Large intestine (tissue), 12 donors: ENCODE measurements at places on chromosomes 5 and 9.

DNA sequence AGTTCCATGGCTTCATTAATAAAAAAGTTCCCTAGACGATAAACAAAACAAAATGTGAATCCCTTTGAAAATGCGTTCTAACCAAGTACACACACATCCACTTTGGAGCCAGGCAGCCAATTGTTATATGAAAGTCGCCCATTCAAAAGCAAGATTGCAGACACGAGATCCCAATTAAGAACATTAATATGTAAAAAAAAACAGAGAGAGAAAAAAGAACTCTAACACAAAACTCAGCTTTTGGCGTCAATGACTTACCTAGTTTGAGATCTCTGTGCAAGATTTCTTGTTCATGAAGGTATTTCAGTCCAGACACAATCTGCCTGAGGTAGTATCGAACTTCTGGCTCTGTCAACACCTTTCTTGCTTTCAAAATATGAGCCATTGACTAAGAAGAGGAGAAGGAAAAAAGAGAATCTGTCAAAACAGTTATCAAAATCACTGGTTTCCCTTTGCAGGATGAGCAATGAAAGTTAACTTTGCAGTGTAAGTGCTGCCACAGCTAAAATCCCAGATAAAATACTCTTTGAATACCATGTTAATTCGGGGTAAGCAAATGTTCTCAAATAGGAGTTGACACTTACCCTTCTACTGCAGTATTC is 1.6 kb downstream of the PLK2 start:
- DNase-seq: no peak

GRCh38 chr9:136329211-136329627 is 1.9 kb downstream of the GPSM1 start:
- DNase-seq: no peak

- no peak for DNase-seq
Measured at GRCh38 chr5:96385538-96385937, 47.5 kb downstream of the PCSK1 start.

DNA sequence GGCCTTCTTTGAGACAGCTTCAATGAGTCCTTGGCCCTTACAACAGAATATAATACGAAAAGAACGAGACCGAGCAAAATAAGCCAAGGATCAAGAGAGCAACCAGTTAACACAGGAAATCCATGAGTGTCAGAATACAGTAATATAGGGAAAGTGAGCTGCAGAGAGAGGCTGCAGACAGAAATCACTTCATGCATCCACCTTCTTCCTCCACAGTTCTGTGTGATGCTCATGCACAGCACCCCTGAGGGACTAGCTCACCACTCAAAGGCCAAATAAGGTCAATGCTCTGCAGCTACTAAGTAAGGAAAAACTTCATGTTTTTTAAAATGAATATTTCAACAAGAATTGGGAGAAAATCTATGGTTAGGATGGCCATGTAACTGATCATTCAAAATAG is 257.1 kb downstream of the MCTP1 start:
- no peak for DNase-seq

DNA sequence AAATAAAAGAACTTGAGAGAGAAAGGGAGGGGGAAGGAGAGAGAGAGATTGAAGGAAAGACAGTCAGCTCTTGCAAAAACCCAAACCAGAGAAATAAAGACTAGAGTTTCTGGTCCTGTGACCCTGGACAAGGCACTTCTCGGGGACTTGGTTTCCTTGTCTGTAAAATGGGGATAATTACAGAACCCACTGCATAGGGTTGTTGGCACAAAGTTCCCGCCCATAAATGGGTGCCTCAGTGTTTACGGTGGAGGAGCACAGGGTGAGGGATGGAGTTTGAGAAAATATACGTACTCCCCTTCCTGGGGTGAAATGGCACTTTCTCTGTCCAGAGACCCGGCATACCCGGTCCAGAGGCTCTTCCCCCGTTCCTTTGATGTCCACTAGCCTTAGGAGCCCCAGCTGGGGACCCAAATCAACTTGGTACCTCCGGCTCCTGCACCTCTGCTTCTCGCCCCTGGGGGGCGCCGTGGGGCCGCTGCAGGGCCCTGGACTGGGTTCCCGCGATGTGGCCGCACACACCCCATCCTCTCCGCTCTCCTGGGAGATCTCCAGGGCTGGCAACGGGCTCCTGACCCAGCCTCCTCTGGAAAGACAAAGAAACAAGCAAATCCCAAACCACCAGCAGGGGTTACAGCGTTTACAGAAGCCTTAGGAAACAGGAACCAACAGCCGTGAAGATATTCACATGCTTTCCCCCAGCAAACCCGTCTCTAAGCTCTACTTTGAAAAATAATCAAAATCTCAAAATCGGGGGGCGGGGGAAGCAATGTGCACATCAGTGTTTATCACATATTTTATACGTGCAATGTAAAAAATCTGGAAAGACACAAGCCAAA is 26.3 kb downstream of the PTGES start:
- DNase-seq: peak; percentile 43

DNA sequence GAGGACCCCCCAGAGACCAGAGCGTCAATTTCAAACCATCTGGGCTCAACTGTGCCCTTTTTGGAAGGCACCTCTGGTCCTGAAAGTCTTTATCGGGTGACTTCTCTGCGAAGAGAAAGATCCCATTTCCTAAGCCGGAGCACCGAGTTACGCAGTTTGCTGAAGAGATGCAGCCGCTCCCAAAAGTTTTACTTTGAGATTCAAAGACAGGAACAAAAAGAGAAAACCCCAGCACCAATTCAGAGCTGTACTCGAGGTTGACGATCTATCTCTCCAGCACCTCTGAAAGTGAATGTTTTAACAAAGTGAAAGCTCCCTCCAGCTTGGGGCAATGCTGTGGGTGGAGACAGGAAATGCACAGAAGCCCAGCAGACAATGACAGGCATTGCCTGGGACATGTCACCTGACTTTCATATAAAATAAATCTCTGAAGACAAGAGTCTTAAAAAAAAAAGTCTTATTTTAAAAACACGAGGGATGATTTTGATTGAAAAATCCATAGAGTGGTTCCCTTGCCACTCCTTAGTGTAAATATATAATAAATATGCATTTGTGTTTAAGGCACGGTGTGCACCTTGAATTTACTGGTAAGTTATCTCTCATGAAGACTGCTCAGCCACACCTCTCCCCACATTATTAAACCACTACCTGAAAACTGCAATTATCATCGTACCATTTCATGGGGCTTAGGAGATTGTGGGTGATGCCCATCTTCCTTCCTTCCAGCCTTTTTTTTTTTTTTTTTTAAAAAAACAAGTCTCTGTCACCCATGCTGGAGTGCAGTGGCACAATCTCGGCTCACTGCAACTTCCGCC is 79.9 kb downstream of the FNBP1 start:
- DNase-seq: peak; percentile 35

DNA sequence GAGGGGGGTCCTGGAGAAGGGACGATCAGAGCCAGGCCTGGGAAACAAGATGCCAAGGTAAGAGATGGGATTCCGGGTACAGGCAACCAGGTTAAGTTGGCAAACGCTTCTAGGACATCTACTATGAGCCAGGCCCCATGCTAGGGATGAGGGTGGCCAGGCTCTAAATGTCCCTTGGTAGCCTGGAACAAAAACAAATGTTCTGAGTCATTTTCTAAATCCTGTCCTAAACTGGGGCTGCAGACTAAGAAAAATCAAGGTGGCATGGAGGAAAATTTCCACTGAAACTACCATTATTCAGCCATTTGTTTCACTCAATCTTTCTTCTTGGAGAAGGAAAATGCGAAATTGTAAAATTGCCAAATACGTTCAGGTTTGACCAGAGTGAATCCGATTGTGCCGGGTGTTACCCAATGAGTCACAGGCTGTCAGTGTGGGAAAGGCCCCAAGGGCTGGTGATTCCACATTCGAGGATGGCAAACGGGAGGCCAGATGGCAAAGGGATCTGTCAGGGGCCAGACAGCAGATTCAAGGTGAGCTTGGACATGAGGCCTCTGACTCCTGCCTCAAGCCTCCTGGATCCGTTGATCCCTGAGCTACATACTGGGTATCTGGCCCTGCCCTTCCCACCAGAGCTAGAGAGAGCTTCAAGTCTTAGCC is 57.6 kb downstream of the PAX5 start:
- DNase-seq: no peak

DNA sequence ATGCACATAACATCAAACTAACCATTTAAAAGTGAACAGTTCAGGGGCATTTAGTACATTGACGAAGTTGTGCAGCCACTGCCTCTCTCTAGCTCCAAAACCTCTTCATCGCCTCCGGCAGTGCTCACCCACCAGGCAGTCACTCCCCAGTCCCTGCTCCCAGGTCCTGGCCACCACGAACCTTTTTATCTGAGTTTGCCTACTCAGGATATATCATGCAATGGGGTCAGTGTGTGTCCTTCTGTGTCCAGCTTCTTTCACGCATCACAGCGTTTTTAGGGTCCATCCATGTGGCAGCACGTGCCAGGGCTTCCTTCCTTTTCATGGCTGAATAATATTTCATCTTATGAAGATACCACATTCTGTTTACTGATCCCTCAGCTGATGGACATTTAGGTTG is 4.6 kb downstream of the AHRR start:
- DNase-seq: no peak

DNA sequence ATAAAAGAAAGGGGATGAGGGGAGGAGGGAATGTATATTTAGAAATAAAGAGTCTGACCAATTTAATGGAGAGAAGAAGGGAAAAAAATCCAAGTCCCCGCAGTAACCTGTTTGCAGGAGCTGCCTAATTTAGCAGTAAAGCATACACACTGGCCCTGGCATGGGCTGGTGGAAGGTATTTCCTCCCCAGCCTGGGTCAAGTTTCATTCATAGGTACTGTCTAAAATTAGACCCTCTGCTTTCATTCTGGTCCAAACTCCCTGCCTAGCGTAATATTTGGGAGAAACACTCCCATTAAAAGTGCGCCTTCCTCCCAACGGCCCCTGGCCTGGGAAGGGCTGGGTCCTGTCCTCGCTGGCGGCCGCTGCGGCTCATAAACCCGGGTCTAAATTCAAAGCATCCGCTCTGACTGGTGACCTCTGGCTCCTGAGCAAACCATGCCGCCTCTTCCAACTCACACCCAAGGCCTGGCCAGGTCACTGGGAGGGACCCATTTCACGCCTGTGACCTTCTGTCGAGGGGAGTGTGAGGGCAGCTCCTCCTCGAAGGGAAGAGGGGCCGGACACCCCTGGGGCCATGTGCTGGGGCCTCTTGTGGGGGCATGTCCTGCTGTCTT is 123.2 kb downstream of the FGF18 start:
- DNase-seq: no peak

GRCh38 chr9:112753725-112754124 is 3.2 kb downstream of the SNX30 start:
- peak; percentile 24 for DNase-seq

- no peak for DNase-seq
Measured at GRCh38 chr5:103503066-103503465, 59.5 kb downstream of the NUDT12 start.

- DNase-seq: no peak
Measured at GRCh38 chr5:155418960-155419579, 405.5 kb downstream of the KIF4B start.

DNA sequence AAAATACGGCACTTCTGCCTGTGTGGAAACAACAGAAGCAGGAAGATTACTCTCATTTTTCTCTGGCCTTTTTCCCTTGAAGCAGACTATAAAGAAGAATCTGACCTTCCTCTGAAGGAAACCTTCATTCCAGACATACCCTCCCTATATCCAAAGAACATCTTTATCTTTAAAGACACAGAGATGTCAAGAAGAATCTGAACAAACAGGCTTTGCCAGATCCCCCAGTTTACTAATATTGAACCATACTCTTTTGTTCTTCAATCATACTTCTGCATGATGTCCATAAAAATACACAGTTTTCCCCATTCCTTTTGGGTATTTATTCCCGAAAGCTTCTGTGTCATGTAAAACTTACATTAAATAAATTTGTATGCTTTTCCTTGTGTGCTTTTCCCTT is 225.8 kb downstream of the MAT2B start:
- DNase-seq: no peak

DNA sequence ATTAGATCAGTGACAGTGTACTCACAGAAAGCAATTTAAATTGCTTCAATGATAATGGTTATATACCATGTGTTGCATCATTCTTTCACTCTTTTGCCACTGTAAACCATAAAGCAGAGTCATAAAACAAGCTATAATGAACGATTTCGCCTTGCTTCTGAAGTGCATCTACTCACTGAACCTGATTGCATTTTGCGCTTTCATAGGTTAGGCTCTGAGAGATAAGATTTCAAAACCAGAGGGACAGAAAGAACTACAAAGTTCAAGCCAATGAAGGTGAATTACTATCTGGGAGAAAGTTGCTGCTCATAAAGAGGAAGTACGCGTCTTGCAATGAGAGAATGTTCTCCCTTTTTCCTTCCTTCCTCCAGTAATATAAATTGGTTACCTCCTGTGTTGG is 412.7 kb downstream of the CETN3 start:
- DNase-seq: peak; percentile 90

DNA sequence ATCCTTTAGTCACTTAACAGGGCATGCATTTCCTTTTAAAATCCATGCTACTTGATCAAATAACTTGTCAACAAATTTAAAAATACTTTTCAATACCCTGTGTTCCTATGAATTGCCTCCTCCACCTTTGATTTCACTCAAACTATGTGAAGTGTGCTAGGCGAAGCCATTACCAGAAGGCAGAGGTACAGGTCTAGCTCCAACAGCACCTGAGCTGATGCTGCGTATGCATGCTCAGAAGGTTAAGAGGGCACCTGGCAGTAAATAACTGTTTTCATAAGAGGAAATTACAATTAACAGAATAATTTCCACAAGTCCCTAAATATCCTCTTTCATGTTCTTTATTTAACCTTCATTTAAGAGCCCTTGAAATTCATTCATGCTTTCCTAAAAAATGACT is 251.8 kb downstream of the EFNA5 start:
- no peak for DNase-seq

- DNase-seq: no peak
Measured at GRCh38 chr5:23840083-23840482, 332.7 kb downstream of the PRDM9 start.

- DNase-seq: no peak
Measured at GRCh38 chr5:92574023-92574422, 1007.0 kb downstream of the NR2F1-AS1 start.

DNA sequence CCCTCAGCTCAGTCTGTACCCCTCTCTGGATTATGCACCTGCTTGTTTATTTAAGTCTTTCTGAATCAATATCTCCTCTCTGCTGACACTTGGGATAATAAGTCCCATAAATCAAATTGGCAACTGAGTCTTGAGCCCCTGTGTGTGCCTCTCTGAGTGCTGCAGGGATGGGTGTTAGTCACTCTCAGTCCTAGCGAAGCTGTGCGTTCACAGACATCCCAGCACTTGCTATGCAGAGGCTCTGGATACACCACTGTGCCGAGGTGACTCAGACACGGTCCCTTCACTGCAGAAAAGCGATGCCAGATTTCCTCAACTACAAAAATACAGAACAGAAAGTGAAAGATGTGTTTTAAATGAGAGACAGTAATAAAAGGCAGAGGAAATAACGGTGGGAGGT is 4.1 kb upstream of the KCNMB1 start:
- DNase-seq: no peak

DNA sequence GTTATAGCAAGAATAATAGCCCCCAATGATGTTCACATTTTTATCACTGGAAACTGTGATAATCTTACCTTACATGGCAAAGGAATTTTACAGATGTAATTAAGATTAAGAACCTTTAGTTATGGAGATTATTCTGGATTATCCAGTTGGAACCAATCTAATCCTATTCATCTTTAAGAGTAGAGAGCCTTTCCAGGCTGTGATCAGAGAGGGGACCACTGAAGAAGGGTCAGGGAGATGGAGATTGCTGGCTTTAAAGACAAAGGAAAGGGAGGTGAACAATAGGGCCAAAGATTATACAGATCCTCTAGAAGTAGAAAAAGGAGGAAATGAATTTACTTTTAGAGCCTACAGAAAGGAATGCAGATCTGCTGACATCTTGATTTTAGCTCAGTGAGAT is 253.5 kb upstream of the GRIN3A start:
- DNase-seq: no peak
